ENCODE measurements at places on chromosomes 7 and 10. TPM values are rescaled to one million over a fixed set of nuclear protein-coding genes. Genes with fewer than 3 reads are reported as not detected.
A peak's percentile ranks its signal among the peaks of the same experiment; 100 is the strongest.

The CYP3A7 gene
- total RNA-seq, result not detected

The ZFAND2A gene
- 11.8 TPM for total RNA-seq

The LIPJ gene
- total RNA-seq, result under 0.01 TPM

The HNRNPF gene
- 221 TPM for total RNA-seq

The GRID1 gene
- not detected for total RNA-seq

The GIMAP5 gene
- total RNA-seq, result not detected

The VAX1 gene
- total RNA-seq, result not detected

The SEMA3A gene
- 2.5 TPM for total RNA-seq

DNA sequence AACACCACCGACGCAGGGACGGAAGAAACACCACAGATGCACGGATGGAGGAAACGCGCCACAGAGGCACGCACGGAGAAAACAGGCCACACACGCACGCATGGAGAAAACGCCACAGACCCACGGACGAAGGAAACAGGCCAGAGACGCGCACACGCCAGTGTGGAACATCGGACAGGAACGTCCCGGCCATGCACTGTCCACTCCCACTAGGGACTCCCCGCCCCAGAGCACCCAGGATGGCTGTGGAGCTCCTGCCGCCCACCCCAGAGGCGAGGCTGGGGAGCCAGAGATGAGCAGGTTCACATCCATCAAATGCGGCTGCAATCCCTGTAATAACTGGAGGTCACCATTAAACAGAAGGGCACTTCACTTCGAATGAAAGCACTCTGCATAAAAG lies 17.3 kb downstream of the DIP2C start:
- no peaks in the 10 kb centered on the region for H3K36me3 ChIP-seq
- no peaks in the 10 kb centered on the region for H3K27me3 ChIP-seq
- H3K4me3 ChIP-seq, result no peak overlapping the region
- H3K4me1 ChIP-seq, result peaks cover 4% of the 10 kb centered on the region

DNA sequence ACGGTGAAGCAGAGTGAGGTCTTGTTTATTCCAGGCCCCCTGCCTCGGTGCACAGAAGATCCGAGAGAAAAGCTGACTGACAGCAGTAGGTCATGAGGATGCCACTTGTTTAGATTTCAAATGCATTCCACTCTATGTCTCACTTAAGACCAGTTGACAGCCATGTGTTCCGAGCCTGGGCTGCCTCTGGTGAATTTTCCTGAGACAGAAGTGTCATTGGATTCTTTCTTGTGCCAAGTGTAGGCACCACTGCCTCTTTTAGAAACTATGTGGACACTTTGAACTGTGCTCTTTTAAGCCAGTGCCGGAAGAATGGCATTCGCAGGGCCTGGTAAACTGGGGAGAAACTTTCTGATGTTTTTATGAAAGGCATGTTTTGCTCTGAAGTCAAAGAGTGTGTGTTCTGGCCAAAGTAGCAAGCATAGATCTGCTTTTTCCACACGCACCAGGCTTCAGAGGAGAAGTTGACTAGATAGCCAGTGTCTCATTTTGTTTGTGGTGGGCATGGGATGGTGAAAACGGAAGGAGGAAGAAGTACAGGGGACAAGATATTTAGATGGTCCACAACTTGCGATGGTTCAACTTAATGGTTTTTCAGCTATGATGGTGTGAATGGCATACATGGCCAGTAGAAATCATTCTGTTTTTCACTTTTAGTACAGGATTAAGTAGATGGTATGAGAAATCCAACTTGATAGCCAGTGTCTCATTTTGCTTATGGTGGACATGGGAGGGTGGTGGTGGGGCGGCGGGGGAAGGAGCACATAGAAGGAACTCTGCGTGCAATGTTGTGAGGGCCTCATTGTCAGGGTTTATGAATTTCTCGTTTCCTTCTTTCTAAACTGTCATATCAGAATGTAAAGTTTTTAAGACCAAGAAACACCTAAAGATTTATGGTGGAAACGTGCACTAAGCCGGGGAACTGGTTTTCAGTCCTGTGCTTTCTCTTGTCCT lies 41.5 kb downstream of the CYP17A1 start:
- DNase-seq, result no peak
- peaks cover 34% of the 10 kb centered on the region for H3K36me3 ChIP-seq
- H3K27me3 ChIP-seq, result no peaks in the 10 kb centered on the region
- H3K4me1 ChIP-seq, result peaks cover 23% of the 10 kb centered on the region
- H3K27ac ChIP-seq, result peak overlapping the region; percentile 38
- H3K4me3 ChIP-seq, result no peak overlapping the region

GRCh38 chr10:36671607-36672006 lies 453.8 kb upstream of the ANKRD30A start:
- peak overlapping the region; percentile 42 for H3K27ac ChIP-seq
- peak; percentile 39 for DNase-seq

DNA sequence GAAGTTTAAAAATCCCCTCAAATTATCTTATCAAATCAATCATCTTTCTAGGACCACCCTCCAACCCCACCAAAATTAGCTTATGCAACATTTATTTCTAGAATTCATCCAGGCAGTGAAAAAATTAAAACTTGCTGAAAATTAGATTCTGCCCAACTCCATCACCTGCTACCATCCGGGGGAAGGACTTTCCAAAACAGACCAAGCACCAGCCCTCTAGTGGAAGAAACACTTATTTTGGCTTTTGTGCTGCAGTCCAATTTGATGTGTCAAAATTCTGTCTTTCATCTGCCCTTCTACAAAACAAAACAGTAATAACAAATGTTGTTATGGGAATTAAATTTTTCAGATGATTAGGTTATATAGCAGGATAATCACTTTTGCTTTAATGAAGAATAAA lies 35.1 kb downstream of the GCC1 start:
- H3K36me3 ChIP-seq, result no peaks in the 10 kb centered on the region
- H3K4me1 ChIP-seq, result peaks cover 2% of the 10 kb centered on the region
- no peak overlapping the region for H3K27ac ChIP-seq
- H3K4me3 ChIP-seq, result no peak overlapping the region
- peak; percentile 29 for DNase-seq
- H3K27me3 ChIP-seq, result no peaks in the 10 kb centered on the region

DNA sequence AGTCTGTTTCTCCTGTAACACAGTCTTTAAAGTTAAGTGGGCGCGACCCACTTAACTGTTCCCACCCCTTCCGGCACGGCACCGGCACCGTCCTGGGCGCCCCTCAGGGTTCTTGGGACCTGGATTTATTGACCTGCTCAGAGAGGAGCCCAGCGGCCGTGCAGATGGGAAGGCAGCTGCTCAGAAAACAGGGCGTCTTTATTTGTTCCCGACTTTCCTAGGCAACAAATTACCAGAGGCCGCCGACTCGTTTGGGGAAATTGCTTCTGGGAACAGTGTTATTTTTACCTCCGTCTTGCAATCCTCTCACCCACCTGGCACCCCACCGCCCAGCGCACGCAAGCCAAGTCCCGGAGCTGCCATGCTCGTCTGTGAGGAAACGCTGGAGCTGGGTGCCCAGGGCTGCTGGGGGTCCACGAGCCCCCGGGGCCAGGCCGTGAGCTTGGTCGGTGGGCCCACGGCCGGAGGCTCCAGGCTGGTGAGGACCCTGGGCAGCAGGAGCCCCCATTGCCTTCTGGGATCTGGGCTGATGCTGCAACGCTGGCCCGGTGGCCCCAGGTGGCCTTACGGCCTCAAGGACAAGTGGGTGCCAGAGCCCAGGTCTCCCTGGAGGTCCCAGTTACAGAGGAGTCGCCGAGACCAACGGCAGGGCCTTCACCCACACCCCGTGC lies 14.9 kb upstream of the ADGRA1 start:
- H3K27ac ChIP-seq, result no peak overlapping the region
- H3K4me1 ChIP-seq, result no peaks in the 10 kb centered on the region
- H3K27me3 ChIP-seq, result peaks cover 4% of the 10 kb centered on the region

- no peaks in the 10 kb centered on the region for H3K36me3 ChIP-seq
- no peaks in the 10 kb centered on the region for H3K27me3 ChIP-seq
- no peak overlapping the region for H3K27ac ChIP-seq
- DNase-seq, result no peak
These were observed 79.3 kb downstream of the DNAJB9 start for GRCh38 chr7:108648989-108649388.

DNA sequence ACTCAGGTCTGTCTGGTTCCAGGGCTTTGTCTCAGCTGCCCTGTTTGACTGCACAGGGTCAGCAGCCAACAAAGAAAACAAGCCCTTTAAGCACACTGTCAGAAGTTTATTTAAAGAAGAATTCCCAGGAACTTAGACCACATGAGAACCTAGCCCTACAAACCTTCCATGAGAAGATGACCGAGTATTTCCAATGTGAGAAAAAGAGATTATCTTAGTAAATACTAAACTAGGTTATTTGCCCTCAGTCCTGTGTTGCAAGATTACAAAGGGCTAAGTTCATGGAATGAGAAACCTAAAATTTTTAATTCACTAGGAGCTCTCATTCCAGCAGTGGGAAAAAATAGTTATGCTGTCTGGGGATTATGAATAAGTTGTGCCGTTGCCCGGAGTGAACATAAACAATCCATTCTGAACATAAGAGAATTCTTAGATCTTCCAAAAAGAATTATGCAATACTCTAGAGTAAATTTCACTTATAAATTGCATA lies 46.7 kb downstream of the NOC3L start:
- H3K4me3 ChIP-seq, result no peak overlapping the region
- peaks cover 15% of the 10 kb centered on the region for H3K4me1 ChIP-seq
- DNase-seq, result peak; percentile 54
- no peaks in the 10 kb centered on the region for H3K36me3 ChIP-seq

DNA sequence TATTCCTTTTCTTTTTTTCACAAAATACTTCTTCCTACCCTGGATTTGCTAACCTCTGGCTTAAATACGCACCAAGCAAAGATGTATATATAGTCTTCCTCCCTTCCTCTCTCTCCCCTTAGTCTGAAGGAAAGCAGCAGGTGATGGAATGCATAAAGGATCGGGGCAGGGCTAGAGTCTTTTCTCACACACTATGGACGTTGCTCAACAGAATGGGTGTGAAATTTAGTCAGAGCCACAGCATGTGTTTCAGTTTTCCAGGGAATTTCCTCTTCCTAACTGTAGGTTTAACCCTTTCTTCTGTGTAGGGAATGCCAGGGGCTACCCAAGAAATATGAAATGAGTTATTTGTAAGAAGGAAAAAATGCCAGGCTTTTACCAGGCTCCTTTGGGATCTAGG lies 71.4 kb upstream of the NFKB2 start:
- peak; percentile 22 for DNase-seq
- H3K4me1 ChIP-seq, result peaks cover 10% of the 10 kb centered on the region
- no peak overlapping the region for H3K4me3 ChIP-seq
- H3K36me3 ChIP-seq, result peaks cover 4% of the 10 kb centered on the region
- no peak overlapping the region for H3K27ac ChIP-seq

GRCh38 chr10:112052166-112052565 lies 131.4 kb downstream of the GPAM start:
- H3K27ac ChIP-seq, result no peak overlapping the region
- no peaks in the 10 kb centered on the region for H3K4me1 ChIP-seq
- H3K36me3 ChIP-seq, result no peaks in the 10 kb centered on the region
- no peak for DNase-seq
- no peaks in the 10 kb centered on the region for H3K27me3 ChIP-seq

- H3K27ac ChIP-seq, result no peak overlapping the region
- H3K36me3 ChIP-seq, result no peaks in the 10 kb centered on the region
- no peak overlapping the region for H3K4me3 ChIP-seq
These were observed 483.9 kb downstream of the GRM8 start for GRCh38 chr7:126768836-126769235.

DNA sequence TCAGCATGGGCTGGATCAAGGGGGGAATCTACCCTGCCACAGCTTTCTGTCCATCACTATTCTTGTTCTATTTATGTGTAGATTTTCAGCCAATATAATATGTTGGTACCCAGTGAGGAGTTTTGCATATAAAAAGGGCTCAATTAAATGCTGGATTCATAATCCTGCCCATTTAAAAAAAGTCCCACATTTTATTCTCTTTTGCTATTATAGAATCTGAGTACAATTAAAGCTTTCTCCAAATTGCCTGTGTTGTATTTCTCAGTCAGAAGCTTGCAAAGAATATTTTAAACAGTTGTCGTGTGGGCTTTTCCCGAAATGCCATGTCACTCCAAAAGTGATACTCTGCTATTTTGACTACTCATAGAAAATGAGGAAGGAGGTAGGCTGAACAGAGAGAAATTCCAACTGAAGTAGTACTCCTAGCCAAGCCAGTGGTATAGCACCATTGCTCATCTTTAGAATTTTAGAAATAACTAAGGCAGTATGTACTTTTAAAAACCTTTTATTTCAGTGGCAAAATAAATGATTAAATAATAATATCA lies 108.3 kb upstream of the HDAC9 start:
- H3K36me3 ChIP-seq, result no peaks in the 10 kb centered on the region
- no peak overlapping the region for H3K27ac ChIP-seq
- no peaks in the 10 kb centered on the region for H3K27me3 ChIP-seq
- no peak for DNase-seq
- H3K4me1 ChIP-seq, result peaks cover 19% of the 10 kb centered on the region

GRCh38 chr7:158742065-158742821 lies 37.6 kb upstream of the NCAPG2 start:
- H3K4me1 ChIP-seq, result peaks cover 23% of the 10 kb centered on the region
- no peaks in the 10 kb centered on the region for H3K27me3 ChIP-seq
- H3K27ac ChIP-seq, result no peak overlapping the region
- no peak for DNase-seq
- no peak overlapping the region for H3K4me3 ChIP-seq
- H3K36me3 ChIP-seq, result peaks cover 51% of the 10 kb centered on the region

GRCh38 chr7:69419934-69420333 lies 178.3 kb upstream of the AUTS2 start:
- no peaks in the 10 kb centered on the region for H3K27me3 ChIP-seq
- no peak overlapping the region for H3K4me3 ChIP-seq
- no peaks in the 10 kb centered on the region for H3K4me1 ChIP-seq
- no peak overlapping the region for H3K27ac ChIP-seq
- no peaks in the 10 kb centered on the region for H3K36me3 ChIP-seq

- DNase-seq, result no peak
- no peak overlapping the region for H3K4me3 ChIP-seq
- H3K4me1 ChIP-seq, result no peaks in the 10 kb centered on the region
- H3K27ac ChIP-seq, result no peak overlapping the region
- no peaks in the 10 kb centered on the region for H3K27me3 ChIP-seq
These were observed 180.8 kb upstream of the CDK1 start for GRCh38 chr10:60597513-60597912.

DNA sequence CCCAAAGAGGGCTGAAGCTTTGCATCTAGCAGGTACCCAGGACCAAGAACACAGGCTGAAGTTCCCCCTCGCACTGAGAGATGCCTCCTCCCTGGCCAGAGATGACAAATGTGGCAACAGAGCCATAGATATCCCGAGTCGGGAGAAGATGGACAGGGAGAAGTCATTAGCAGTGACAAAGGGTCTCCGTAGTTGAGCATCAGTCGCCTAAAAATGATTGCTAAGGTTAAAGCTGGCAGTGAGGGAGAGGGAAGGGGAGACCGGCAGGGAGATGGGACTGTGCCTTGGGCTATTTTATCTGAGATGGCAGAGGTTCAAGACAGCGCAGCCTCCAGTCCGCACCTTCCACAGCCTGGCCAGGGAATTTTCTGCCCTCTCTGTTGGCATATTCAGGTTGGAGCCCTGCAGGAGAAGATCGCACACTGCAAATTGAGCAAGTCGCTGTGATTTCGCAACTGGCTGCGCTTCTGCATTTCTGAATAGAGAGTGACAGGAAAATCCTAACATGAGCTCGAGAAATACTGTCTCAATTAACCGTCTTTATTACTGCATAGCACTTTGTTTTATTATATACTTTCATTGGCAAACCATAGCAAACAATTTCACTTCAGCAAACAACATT lies 238.9 kb upstream of the GPR26 start:
- no peak for DNase-seq
- H3K4me3 ChIP-seq, result no peak overlapping the region
- peaks cover 14% of the 10 kb centered on the region for H3K27me3 ChIP-seq
- H3K4me1 ChIP-seq, result no peaks in the 10 kb centered on the region
- H3K36me3 ChIP-seq, result no peaks in the 10 kb centered on the region
- H3K27ac ChIP-seq, result no peak overlapping the region
